Hematopoietic multipotent progenitor cell treated with erythropoietin and hydrocortisone succinate and interleukin-3 and kit ligand, for 6 days (in vitro differentiated cells): ENCODE measurements at places on chromosomes 13 and 19.

DNA sequence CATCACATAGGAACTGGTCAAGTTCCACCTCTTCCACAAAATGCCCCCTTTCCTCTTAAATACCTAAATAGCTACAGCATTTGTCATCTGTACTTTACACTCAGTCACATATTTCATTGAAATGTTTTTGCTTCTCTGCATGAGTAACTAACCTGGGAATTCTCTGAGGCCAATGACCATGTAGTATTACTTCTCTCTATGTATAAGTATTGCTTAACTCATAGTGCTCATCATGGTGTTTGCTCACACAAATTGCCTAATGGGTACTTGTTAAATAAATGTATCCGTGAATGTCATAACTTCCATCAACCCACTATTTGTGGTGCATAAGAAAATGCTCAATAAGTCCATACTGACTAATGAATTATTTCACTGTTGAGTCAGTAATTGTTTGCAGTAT, 115.5 kb downstream of the FGF14 start:
- DNase-seq = no peak

- DNase-seq = no peak
Measured at GRCh38 chr19:1505012-1505411, 7.8 kb downstream of the ADAMTSL5 start.

- no peak for DNase-seq
Measured at GRCh38 chr19:18966307-18966706, 25.3 kb upstream of the HOMER3 start.

- no peak for DNase-seq
Measured at GRCh38 chr19:53872762-53873161, 5.1 kb downstream of the MYADM start.

- no peak for DNase-seq
Measured at GRCh38 chr13:31895691-31896090, 135.9 kb upstream of the FRY start.

DNA sequence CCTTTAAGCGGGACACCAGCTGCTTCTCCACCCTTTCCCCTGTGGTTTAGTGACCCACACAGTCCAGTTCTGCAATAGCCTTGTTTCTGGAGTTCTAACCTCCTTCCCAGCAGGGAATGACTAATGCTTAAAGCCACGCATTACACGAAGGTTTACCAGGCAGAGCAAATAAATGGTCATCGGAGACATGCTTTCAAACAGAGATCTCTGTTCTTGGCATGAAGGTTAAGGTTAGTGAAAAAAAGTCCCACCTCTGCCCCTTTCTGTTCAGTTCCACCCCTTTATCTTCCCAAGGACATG, 25.3 kb upstream of the MEDAG start:
- DNase-seq = no peak

GRCh38 chr13:93700115-93700514, 473.5 kb downstream of the GPC6 start:
- DNase-seq = no peak

GRCh38 chr13:24458736-24459135, 53.8 kb downstream of the PARP4 start:
- DNase-seq = peak; percentile 12

- no peak for DNase-seq
Measured at GRCh38 chr13:37201081-37201480, 95.6 kb upstream of the CSNK1A1L start.

DNA sequence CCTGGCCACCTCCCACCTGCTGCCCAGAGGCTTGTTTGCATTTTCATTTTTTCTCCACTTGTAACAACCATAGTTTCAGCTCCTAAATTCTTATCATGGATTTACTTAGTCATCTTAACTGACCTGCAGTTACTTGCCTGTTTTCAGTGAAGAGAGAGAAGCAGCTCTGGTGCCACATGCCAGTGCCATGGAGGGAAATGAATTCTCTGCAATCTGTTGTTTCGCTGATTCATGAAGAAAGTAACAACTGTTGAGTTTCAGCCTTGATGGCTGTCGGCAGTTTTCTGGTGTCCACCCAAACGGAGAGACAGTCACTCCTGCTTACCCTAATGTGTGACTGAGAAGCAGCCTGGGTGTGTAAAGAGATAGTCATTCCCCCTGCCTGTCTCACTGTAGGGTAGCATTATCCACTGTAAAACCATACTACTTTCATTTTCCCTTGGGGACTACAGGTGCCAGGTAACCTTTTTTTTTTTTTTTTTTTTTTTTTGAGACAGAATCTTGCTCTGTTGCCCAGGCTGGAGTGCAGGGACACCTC, 116.1 kb downstream of the DNAJC3 start:
- DNase-seq = no peak
